ENCODE measurements at places on chromosomes 1 and 21. TPM values are rescaled to one million over a fixed set of nuclear protein-coding genes. Genes with fewer than 3 reads are reported as not detected.
A peak's percentile ranks its signal among the peaks of the same experiment; 100 is the strongest.

Gene RGS16
- total RNA-seq = 2.2 TPM

DNA sequence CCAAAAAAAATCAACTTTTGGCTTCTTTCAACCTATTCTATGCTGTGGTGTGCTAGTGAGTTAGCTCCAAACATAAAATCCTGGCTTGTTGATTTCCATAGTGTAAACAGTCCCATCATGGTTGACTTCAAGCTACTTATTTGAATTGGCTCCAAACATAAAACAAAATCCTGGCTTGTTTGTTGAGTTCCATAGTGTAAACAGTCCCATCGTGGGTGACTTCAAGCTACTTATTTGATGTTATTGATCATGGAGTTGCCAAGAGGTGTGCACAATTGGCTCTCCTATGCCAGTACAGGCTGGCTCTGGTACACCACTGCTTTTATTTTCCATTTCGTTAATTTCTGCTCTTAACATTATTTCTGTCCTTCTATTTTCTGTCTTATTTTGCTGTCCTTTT lies 1.8 kb upstream of the COA6 start:
- no peak for DNase-seq

Gene USH2A
- 5.6 TPM for total RNA-seq

GRCh38 chr1:88847643-88848042 lies 43.7 kb downstream of the GTF2B start:
- DNase-seq = no peak

Gene PDC
- total RNA-seq = not detected

- DNase-seq = no peak
Measured at GRCh38 chr21:44436111-44436611, 19.1 kb upstream of the LRRC3 start.

DNA sequence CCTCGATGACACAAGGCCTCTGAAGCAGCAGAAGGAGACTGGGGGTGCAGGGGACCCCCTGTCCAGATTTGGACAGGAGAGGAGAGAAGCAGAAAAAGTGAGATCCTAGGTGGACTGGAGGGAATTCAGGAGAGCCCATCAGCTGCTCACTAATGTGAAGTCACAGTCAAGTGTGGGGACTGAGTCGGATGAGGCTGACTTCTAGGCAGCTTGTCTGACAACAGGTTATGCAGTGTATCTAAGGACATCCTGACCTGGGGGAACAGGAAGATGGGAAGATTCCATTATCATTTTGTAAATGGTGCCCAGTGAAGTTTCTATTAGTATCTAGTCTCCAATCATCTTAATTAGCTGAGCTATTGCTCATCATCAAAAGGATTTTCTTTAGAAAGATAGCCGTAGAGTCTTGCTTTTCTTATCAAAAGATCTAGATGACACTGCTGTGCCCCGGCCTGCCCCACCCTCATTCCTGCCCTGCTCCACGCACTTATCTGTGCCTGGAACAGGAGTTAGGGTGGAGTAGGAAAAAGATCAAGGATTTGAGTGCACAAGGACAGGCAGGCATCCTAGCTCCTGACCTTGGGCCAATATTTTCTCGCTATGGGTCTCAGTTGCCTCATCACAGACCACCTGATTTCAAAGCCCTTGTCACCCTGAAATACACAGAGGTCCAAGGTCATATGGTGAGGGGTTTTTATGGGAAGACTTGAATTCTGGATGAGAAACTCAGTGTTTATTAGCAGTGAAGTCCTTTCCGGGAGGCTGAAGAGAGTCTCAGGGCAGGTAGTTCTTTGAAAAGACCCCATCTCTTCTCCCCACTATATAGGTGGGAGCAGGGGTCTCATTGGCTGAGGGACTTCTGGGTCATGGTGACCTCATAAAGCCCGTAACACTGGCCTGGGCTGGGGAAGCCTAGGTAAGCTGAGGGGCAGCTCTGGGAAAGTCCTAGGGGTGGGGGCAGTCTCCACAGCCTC lies at the start of gene MROH7:
Gene MROH7, plus strand, starts transcription at position 924 of the 974 bp plus-strand sequence. CDS start 11,141 bp downstream, outside the sequence.
- no peak for DNase-seq

- DNase-seq = peak; percentile 44
Measured at GRCh38 chr21:41245509-41246135, 71.0 kb upstream of the FAM3B start.

GRCh38 chr1:117014209-117014608 lies 12.6 kb downstream of the CD101 start:
- DNase-seq = no peak

GRCh38 chr21:33643658-33644311 lies 1.5 kb downstream of the ITSN1 start:
- no peak for DNase-seq

DNA sequence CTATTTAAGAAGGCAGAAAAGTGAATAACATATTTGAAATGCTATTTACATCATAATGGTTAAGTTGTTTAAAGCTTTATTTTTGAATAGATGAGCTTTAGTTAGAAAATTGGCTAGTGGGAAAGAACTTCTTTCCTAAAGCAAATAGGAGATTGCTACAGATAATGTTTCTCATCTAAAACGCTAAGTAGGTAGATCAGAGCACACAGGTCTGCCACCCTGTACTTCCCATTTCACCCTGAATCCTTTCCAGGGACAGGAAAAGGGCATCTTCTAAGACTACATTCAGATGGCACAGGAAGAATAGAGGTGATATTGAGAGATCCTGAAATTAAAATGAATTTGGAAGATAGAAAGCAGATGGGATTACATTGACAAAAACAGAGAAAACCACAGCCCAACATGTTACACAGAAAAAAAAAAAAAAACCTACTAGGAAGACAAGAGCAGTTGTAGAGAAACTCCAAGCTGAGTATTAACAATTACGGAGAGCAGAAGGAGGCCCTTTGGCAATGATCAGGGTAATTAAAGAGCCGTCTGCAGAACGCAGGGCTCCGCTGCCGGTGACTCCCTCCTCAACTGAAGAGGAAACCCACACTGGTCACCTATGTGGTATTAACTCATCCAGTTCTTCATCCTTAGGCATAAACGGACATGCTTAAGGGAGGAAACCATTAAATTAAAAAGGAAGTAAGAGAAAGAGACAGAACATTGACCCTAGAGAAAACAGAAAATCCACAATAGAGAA lies 53.6 kb upstream of the MAP10 start:
- DNase-seq = no peak

DNA sequence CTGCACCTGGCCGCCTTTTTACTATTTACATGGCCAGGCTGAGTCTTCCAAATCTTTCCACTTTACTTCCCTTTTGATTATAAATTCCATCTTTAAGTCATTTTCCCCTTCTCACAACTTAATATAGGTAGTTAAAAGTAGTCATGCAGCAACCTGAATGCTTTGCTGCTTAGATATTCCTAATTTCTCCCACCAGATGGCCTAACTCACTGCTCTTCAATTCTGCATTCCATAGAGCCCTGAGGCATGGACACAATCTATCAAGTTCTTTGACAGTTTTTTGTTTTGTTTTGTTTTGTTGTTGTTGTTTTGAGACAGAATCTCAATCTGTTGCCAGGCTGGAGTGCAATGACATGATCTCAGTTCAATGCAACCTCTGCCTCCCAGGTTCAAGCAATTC lies 21.7 kb upstream of the FAAH start:
- DNase-seq = no peak

Gene BSND
- total RNA-seq = not detected

Gene BNIPL
- total RNA-seq = 0.24 TPM

Gene TSPEAR
- total RNA-seq = not detected

GRCh38 chr1:246622035-246622652 lies 55.9 kb downstream of the CNST start:
- DNase-seq = no peak

Gene TCEA3
- 40.1 TPM for total RNA-seq
